ENCODE measurements at places on chromosomes 3 and 15.

- DNase-seq = no peak
Measured at GRCh38 chr3:71109241-71109976, 474.1 kb downstream of the FOXP1 start.

GRCh38 chr3:195511136-195511535 lies 32.0 kb downstream of the PPP1R2 start:
- DNase-seq = no peak

GRCh38 chr3:62870321-62870720 lies 4.9 kb downstream of the CADPS start:
- no peak for DNase-seq

DNA sequence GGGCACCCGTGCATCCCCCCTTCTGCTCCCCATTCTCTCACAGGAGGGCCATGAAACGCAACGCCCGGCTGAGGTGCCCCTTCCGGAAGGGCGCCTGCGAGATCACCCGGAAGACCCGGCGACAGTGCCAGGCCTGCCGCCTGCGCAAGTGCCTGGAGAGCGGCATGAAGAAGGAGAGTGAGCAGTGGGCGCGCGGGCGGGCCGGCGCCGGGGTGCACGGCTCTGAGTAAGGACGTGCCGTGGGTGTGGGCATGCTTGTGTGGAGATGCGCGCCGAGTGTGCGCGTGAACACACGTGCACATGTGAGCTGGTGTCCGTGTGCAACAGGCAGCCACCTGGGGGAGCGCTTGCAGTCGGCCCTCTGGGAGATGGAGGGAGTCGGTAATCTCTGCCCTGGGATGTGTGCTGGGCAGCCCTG lies 28.1 kb downstream of the NR1I2 start:
- peak; percentile 67 for DNase-seq

DNA sequence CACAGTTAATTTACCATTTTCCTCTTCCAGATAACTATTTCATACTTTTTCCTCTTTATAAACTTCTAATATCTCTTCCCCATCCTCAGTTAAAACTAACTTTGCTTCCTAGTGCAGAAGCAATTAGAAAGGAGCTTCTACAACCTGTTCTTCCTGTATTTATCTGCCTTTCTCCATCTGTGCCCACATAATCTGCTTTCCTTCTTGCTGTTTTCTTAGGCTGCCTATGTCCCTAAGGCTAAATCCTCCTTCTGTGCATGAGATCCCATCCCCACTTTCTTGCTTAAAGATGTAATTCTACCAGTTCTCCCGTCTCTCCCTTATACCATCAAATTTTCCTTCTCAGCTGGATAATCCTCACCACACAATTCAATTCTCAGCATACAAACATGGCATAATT lies 28.3 kb upstream of the HGD start:
- no peak for DNase-seq

DNA sequence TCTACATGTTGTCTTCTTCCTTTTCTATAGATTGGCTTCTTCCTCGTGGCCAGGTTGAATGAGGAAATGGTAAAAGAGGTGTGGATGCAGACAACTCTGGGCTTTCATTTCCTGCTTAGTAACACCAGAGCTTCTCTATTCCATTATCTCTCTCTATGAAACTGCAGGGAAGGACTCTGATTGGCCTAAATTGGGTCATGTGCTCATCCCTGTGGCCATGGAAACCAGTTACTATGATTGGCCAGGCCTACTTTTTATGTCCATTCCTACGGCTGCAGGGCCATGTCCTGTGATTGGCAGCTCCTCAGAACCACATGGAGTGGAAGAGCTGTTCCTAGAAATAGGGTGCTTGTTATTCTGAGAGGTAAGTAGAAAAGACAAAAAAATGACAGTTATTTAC lies 486.9 kb upstream of the ADAMTS9 start:
- DNase-seq = no peak

GRCh38 chr3:190485830-190486532 lies 27.9 kb upstream of the IL1RAP start:
- no peak for DNase-seq

GRCh38 chr3:26438325-26438940 lies 184.1 kb upstream of the LRRC3B start:
- no peak for DNase-seq

GRCh38 chr15:101001056-101001455 lies 81.9 kb downstream of the LRRK1 start:
- no peak for DNase-seq

DNA sequence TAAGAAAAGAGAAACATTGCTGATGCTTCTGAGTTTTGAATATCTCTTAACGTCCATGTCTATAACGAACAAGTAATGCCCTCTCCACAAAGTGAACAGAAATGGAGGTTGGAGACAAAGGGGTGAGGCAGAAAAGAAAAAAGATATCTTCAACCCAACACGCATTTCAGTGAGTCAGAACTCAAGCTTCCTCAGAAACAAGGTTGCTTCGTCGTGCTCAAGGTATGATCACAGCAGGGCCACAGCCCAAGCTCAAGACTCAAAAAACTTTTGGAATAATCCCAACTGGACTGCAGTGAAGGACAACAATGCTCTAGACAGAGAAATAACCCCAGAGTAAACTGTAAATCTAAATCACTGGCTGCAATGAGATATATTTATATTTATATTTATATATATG lies 18.9 kb downstream of the WNT5A start:
- no peak for DNase-seq

DNA sequence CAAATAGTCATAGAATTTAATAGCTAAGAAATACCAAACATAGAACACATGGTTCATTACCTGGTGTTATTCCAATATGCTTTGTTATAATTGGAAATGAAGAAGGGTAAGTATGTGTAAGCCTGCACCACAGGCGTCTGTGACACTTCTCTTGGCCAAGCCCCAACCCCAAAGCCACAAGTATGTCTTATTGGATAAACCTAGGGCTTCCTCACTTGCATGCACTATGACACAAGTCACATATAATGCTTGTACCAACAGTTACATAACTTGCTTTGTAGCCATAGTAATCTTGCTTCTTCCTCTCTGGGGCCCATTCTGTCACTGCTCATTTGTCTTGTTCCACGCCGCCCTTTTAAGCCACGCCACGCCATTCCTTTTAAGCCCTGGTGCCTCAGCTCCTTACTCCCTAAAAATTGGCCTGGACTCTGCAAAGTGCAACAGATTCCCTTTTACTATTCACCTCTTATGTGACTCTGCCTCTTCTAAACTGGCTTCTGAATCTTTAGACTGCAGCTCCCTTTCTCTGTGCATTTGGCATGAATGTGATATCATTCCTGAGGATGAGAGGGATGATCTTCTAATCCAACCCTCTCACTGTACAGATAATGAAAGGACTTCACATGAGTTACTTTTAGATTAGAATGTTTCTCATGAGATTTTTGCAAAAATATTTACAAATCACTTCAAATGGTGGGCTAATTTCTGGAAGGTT lies 48.1 kb upstream of the EPHA3 start:
- DNase-seq = no peak

GRCh38 chr3:172557515-172558220 lies 34.4 kb upstream of the TNFSF10 start:
- DNase-seq = no peak

DNA sequence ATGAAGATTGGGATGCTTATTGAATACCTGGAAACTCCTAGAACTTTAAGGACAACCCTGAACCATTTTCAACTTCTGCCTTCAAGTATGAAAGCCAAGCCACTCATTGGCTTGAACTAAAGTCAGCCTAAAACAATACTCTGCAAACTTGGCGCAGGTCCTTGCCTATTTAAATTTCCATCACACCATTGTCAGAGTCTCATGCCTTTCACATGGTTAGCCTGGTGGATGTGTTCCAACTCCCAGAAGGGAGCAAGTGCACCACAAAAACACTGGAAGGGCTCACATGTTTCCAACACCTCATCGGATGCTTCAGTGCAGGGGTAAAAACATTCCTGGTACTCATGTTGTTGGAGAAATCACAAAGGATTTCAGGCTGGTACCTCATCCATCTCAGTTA lies 511.6 kb upstream of the MDFIC2 start:
- no peak for DNase-seq

DNA sequence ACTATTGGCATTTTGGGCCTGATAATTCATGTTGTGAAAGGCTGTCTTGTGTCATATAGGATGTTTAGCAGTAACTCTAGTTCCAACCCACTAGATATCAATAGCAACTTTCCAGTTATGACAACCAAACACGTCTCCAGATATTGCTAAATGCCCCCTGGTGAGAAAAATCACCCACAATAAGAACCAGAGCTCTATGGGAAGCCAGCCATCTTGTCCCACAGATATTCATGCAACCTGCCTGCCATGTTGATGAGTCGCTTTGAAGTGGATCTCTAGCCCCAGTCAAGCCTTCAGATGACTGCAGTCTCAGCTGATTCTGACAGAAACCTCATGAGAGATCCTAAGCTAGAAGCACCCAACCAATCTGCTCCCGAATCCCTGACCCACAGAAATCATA lies 5.6 kb upstream of the TNIK start:
- DNase-seq = no peak

- no peak for DNase-seq
Measured at GRCh38 chr3:15601046-15601398, 347 bp downstream of the HACL1 start.

- no peak for DNase-seq
Measured at GRCh38 chr3:186254676-186255650, 107.1 kb downstream of the DGKG start.

GRCh38 chr15:54289590-54290136 lies 311.4 kb downstream of the UNC13C start:
- no peak for DNase-seq

- no peak for DNase-seq
Measured at GRCh38 chr15:29749365-29750086, 72.7 kb downstream of the TJP1 start.

DNA sequence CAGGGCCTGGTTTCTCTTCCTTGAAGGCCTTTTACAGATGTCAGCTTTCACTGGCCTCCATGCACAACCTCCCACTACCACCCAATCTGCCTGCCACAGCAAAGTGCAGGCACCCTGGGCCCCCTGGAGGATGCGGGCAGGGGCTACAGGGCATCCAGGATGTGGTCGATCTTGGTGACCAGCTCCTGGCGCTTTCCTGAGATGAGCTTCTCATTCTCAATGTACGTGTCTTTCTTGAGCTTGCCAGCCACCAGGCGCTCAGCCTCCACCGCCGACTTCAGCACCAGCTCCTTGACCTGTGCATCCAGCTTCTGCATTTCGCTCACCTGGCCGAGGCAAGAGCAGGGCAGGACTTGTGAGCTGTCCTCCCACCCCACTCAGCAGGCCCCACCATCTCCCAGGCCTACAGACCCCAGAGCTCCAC lies 30.3 kb downstream of the RPN1 start:
- no peak for DNase-seq

GRCh38 chr15:24835301-24835700 lies 119.5 kb upstream of the SNRPN start:
- no peak for DNase-seq

DNA sequence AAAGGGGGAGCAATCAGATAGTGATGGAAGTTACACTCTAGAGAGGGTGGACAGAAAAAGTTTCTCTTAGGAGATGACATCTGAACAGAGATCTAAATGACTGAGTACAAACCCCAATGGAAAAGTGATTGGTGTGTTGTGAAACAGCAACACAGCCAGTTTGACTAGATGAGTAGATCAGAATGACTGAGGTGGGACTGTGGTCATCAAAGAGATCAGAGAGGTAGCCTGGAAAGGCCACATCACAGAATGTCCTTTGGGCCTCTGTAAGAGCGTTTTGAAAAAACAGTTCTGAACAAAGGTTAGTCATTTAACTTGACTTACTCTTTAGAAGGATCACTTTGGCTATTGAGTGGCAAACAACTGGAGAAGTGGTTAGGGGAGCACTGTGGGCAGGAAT lies 10.6 kb downstream of the LRRC58 start:
- DNase-seq = no peak

GRCh38 chr3:106945435-106945834 lies 431.8 kb upstream of the CCDC54 start:
- DNase-seq = no peak

GRCh38 chr3:12840591-12841148 lies 695 bp downstream of the RPL32 start:
- DNase-seq = peak; percentile 16

DNA sequence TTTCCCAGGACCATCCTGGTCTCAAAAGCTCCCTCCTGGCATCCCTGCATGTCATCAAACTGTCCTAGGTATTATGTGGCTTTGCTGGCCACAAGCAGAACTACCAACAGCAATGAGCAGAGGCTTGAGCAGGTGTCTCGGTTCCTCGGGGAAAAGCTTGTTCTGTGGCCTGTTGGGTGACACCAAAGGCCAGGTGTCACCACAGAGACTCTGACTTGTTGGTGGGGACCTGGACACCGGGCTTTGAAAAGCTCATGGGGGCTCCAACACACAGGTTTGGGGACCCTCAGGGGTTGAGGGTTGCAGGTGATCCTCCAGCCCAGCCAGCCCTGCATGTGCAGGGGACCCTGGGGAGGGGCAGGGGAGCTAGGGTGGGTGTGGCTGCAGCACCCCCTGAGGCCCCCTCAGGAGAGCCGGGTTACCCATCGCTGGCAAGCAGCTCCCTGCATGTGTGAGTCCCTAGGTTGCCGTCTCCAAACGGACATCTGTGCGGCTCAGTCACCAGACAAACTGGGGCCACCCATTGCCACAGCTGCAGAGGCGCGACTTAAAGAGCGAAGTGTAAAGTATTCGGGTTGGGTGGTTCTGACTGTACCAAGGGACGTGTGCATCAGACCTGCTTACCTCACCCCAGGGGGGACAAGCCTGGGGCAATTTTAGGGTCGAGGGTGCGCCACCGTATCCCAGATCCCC lies 140.1 kb downstream of the CHSY1 start:
- no peak for DNase-seq

GRCh38 chr3:124532071-124532470 lies 198.2 kb upstream of the UMPS start:
- no peak for DNase-seq

GRCh38 chr3:116102037-116102436 lies 343.2 kb downstream of the LSAMP start:
- DNase-seq = no peak

- no peak for DNase-seq
Measured at GRCh38 chr3:45954306-45954705, 11.0 kb downstream of the CXCR6 start.

- no peak for DNase-seq
Measured at GRCh38 chr3:152309535-152310307, 41.0 kb downstream of the MBNL1 start.

DNA sequence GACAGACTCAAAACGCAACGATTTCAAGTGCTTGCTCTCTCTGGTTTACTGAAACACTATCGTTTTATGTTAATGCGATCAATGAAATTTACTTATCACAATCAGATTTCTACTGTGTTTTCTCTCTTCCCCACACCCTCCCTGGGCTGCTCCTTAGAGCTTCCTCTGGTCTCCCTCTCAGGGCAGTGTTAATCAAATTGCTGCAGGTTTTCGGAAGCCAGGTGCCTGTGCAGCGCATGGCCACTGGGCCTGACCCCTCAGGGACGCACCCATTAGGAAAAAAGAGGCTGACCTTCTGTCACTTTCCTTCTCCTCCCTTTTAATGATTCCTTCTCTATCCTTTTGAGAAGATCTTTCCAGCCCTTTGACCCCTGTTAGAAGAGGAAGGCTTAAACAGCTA lies 134.5 kb upstream of the ONECUT1 start:
- no peak for DNase-seq

DNA sequence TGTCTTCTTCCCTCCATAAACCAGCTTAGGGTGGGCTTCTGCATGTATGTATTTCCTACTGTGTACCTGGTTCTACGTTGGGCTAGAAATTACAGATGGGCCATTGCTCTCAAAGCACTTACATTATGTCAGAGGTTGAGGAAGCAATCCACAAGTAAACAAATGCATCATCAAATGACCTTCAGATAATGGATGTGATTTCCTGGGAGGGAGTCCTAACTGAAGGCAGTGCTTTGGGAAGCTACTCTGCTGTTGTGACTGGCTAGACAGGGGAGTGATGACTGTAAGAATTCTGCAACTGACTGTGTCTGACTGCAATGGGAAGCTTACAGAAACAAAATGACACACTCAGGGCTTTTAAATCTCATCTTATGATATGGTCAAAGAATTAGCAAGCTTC lies 71.0 kb upstream of the PRR23E start:
- no peak for DNase-seq
